Stimulated activated CD4-positive, alpha-beta T cell treated with anti-CD3 and anti-CD28 coated beads, Interleukin-4, amount 100 ng/mL, for 4 hours (primary cell): ENCODE measurements at places on chromosomes 4 and X.

- DNase-seq, result no peak
These were observed 30.4 kb downstream of the PGRMC1 start for GRCh38 chrX:119266364-119266995.

DNA sequence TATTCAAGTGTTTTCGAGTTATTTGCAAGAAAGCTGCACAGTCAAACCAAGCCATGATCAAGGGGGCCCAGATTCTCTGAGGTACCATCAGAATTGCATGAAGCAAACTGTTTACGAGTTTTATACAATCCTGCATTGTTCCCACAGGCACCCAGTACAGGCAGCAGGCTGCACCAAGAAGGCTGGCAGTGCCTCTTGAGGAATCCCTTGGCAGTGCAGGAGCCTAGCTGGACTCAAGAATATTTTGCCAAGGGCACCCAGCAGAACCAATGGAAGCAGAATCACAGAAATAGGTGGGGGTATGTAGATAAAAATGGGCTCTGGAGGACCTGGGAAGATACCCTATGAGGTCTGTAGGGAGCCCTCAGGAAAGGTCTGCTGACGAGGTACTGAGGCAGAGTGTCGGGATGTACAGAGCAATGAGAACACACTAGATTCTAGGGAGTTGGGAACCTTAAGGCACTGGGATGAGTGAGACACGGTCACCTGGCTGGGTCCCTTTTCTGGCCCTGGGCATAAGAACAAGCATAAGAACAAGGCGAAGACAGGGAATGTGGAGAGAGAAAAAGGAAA lies 2.5 kb upstream of the PLP1 start:
- no peak for DNase-seq

DNA sequence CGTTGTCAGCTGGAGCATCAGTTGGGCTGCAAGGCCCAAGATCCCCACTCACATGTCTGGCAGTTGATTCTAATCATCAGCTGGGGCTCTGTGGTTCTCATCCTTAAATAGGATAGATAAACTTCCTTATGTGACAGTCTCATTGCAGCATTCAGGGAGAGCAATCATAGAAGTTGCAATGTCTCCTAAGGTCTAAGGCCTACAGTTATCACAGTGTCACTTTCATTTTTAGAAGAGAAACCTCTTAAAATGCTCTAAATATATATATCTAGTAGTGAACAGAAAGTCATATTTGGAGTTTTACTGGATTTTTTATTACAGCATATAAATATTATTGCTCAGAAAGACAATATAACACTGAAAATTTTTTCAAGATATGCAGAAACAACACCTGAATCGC lies 226.0 kb upstream of the PPP1R2C start:
- no peak for DNase-seq

DNA sequence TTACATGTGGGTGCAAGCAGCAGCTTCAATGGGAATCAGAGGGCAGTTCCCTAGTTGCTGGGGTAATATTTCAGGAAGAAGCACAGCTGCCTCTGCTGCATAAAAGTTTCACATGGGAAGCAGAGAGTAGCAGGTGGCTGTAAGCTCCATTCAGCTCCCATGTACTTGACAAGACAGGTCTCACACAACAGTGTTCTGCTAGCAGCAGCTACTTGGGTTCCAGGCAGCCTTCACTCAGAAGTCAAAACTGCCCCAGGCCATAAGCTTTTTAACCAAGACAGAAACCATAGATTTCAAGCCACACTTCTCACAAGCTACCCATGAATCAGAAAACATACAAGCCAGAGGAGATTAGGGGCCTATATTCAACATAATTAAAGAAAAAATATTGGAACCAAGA lies 41.4 kb upstream of the SPIN2A start:
- DNase-seq, result no peak

DNA sequence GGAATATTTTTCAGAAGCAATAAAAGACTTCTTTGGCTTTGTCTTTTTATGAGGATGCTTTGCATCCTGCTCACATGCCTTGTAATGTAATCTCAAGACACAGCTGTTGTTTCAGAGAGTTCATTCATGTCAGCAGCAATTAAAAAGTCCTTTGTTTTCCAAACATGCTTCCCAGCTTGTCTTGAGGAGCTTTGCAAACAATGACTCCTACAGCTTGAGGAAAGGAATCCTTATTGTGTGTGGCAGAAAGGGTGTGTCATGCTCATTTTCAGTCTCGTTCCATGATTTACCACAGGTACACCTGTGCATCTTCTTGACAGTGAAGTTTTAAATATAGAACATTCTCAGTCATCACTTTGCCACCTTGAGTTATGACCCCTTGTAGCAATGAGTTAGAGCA lies 139.2 kb upstream of the AADAT start:
- no peak for DNase-seq

DNA sequence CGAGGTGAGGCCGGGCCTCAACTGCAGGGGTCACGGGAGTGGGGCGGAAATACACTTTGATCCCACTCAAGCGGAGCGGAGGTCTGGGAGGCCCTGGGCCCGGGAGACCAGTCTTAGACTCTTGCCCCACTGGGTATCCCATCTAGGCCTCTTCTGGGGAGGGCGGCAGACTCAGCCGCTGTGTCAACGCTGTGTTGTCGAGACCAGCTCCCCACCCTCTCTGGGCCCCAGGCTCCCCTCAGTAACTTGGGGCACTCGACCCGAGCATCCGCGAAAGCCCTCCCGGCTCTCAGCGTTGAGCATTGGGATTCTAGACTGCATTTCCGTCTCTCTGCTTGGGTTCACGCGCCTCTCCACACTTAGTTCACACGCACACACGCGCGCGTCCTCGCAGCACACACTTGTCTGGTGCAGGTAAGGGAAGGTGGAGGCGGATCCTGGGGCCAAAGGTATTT lies 1.7 kb downstream of the NKX3-2 start:
- DNase-seq, result no peak

- DNase-seq, result no peak
These were observed 47.1 kb upstream of the EDA start for GRCh38 chrX:69568828-69569227.

- peak; percentile 42 for DNase-seq
These were observed 908 bp upstream of the TLR6 start for GRCh38 chr4:38857354-38858096.

DNA sequence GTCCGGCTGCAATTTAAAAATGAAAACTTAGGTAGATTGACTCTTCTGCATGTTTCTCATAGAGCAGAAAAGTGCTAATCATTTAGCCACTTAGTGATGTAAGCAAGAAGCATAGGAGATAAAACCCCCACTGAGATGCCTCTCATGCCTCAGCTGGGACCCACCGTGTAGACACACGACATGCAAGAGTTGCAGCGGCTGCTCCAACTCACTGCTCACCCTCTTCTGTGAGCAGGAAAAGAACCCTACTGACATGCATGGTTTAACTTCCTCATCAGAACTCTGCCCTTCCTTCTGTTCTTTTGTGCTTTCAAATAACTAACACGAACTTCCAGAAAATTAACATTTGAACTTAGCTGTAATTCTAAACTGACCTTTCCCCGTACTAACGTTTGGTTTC lies 41.0 kb downstream of the MAP7D3 start:
- no peak for DNase-seq

- DNase-seq, result no peak
These were observed 55.4 kb upstream of the RASSF6 start for GRCh38 chr4:73675623-73676022.

DNA sequence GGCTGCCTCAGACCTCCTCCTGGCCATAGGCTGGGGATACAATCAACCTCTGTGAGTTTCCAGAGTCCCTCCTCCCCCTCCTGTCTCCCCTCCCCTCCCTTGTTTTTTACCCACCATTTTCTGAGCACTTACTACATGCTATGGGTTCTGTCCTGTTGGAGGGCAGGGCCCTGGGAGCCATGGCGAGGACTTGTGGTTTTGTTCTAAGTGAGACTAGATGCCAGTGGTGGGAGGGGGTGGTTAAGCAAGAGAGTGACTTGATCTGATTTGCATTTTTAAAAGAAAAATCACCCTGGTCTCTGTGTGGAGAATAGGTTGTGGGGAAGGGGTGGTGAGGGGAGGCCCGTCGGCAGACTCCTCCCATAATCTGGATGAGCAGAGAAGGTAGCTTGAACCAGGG lies 39.5 kb downstream of the EFNB1 start:
- DNase-seq, result no peak

- DNase-seq, result no peak
These were observed 30.7 kb upstream of the RPS6KA6 start for GRCh38 chrX:84218726-84219125.

GRCh38 chr4:38344929-38345328 lies 319.1 kb upstream of the KLF3 start:
- DNase-seq, result no peak

GRCh38 chrX:110003167-110004156 lies 548 bp downstream of the TMEM164 start:
- no peak for DNase-seq

GRCh38 chr4:74205559-74205958 lies 47.6 kb downstream of the MTHFD2L start:
- no peak for DNase-seq

DNA sequence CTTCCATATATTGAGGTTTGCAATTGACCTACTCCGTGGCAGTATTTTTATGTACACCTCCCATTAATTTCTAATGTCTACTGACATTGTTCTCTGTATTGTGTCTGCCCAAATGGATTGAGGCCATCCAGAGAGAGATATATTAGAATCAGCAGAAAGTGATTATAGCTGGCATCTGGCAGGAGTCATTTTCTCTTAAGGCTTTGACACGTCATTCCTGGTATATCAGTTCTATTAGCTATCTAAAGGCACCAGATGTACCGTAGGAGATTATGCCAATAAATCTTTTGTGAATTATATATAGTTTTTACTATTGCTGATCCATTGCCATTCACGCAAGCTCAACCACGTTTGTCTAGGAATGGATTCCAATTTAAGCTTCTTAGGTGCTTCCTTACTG lies 1026.4 kb upstream of the IGFBP7 start:
- no peak for DNase-seq

GRCh38 chr4:143488687-143489086 lies 24.8 kb upstream of the SMARCA5 start:
- no peak for DNase-seq

DNA sequence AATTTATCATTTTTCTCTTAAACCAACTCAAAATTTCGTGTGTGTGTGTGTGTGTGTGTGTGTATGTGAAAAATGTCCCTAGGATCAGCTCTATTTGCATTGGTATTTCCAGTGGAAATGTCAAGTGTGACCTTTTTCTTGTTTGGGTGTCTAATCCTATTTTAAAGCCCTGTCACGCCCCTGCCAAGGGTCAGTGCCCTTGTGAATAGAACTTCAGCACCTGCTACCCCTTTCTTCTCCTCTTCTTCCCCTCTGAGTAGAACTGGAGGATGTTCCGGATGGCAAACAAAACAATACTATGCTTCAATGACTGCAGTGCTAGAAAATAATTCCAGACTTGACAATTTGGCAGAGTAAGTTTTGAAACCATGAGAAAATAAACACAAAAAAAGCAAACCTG lies 67.3 kb downstream of the SPRY1 start:
- DNase-seq, result no peak

GRCh38 chrX:107686792-107687191 lies 58.5 kb downstream of the PRPS1 start:
- no peak for DNase-seq

- DNase-seq, result no peak
These were observed 11.2 kb downstream of the BLTP1 start for GRCh38 chr4:122163301-122163700.

GRCh38 chr4:93029769-93030168 lies 726.0 kb downstream of the GRID2 start:
- DNase-seq, result no peak

GRCh38 chrX:140848800-140849199 lies 139.2 kb downstream of the LINC00632 start:
- no peak for DNase-seq

GRCh38 chr4:10622728-10623127 lies 61.8 kb downstream of the CLNK start:
- no peak for DNase-seq

DNA sequence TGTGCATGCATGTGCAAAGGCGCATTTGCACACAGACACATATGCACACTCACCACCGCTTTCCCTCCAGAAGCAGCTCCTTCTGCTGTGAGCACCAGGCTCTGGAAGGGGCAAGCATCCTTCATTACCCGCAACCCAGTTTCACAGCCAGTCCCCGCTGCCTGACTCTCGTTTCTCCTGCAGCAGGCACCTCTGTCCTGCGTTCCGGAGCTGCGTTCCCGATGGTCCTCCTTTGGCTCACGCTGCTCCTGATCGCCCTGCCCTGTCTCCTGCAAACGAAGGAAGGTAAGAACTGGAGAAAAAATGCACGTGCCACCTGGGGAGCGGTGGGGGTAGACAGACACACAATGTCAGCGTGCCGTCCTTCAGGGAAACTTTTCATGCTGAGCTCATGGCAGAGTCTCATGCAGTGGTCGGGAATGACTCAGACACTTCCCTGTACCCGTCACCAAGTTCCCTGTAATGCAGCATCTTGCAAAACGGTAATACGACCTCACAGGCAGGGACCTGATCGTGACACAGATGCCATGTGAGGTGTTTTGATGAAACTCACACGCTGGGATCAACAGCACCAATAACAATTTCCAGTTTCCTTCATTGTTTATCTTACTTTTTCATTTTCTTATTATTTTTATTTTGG lies 5.1 kb downstream of the IL3RA start:
- DNase-seq, result no peak

GRCh38 chr4:96955226-96955625 lies 1115.3 kb downstream of the PDHA2 start:
- DNase-seq, result no peak
